8988T (cell line): ENCODE measurements at places on chromosomes 16 and 17.

GRCh38 chr16:684961-685696 is 995 bp upstream of the JMJD8 start:
- no peak for DNase-seq

GRCh38 chr17:39183045-39183444 is 14.4 kb downstream of the CACNB1 start:
- DNase-seq, result no peak

- DNase-seq, result no peak
These were observed 175.3 kb upstream of the CDH13 start for GRCh38 chr16:82451449-82451848.

DNA sequence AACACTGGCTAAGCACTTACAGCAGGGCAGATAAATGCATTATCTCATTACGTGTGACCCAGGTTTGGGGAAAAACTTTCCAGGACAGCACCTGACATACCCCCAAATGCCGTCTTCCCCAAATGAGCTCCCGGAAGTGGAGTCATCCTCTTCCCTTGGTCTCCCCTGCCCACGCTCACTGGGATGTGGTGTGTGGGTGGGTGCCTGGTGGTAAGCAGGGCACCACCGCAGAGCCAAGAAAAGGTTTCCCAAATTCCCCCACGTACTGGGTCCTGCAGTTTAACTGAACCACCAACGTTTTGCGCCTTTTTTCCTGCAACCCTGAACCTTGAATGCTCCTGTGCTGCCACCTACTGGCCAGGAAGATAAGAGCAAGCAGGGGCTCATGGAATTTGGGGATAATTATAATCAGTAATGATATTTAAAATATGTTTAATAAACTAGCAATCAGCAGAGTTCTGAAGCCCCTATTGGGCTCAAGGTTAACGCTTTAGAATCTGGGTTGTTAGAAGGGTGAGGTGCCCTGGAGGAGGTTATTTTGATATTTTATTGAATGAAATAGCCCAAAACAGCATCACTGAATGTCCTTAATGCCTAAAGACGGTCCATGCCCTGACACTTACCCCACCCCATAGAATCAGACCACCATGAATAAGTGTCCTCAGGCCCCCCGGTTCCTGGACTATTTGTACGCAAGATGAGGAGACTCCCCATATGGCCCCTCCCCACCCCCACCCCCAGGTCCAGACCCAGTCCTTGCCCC is 8.0 kb downstream of the SPPL2C start:
- DNase-seq, result no peak

DNA sequence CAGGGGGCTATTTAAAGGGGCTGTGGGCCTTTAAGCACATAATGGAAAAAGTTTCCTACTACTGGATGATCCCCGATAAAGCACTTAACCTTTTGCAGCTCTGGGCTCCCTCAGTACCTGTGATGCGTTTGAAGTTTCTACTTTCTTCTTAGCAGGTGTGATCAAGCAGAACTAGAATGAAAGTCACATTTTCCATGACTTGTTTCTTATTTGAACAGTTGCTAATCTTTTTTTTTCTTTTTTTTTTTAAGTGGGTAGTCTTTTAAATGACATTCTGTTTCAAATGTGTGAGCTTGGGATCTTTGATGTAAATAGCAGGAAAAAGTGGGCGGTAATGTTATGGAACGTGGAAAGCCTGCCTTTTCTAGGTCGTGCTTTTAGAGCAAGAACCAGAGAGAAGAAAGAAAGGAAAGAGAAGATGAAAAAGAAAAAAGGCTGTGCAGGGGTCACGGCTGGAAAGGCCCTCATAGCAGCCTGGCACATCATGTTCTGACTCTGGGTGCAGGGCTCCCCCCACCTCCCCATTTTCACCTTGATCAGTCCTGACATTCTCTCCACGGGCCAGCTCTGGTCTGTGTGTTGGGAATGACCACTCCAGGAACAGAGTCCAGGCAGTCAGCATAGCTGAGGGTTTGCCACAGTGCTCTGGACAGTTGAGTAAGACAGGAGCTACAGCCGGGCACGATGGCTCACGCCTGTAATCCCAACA is 150.6 kb downstream of the CLEC16A start:
- DNase-seq, result no peak
